SIG-M5 (cell line): ENCODE measurements at places on chromosomes 5 and 9.

DNA sequence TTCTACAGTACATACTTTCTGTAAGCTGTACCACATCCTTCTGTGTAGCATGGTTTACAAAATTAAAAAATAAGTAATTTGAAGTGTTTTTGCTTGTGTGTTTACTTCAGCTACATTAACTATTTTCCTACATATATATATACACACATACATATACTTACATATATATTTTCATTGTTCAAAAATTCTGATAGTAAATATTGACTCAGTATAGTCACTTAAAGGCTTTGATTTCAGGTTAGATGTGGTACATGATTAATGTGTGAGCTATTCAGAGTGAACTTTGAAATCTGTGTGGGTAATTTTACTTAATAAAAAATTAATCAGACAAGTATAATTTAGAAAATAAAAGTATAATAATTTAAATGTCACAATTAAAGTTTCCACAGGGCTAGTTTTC is 306.7 kb upstream of the CDH18 start:
- DNase-seq = no peak

DNA sequence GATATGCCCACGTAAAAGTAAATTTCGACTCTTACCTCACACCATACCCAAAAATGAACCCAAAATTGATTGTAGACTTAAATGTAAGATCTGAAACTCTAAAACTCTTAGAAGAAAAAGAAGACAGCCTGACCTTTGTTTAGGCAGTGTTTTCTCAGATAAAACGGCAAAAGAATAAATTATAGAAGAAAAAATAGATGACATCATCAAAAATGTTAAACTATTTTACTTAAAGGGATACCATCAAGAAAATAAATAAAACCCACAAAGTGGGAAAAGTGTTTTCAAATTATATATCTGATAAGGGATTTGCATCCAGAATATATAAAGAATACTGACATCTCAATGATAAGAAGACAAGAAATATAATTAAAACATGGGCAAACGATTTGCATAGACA is 862.7 kb downstream of the DTWD2 start:
- DNase-seq = no peak

DNA sequence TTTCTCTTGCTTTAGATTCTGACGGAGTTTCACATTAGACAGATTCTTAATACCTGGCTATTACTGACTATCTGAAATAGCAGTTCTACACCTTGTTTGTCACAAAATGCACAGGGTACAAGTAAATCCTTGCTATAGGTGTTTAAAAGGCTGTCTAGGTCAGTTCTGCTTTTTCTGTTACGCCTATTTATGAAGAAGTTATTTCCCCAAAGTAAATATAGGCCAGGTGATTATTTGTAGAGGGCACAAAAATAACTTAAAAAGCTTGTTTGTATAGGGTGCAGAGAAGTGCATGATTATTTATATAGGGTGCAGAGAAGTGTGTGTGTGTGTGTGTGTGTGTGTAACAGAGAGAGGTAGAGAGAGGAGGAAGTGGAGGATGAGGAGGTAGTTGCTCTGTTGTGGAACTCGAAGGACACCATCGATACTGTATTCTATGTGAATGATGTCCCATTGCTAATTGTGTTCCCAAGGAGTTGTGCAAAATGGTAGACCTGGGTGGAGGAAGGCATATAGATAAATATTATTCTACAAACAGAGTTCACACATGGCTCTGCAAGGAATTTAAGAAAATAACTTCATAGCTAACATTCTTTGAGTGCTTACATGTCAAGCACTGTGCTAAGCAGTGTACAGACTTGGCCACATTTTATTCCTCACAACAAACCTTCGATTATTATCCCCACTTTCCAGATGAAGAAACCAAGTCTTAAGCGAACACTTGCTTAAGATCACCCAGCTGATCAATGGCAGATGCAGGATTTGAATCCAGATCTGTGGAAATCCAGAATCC is 96.3 kb upstream of the EQTN start:
- no peak for DNase-seq

GRCh38 chr9:109161471-109161870 is 5.6 kb downstream of the FRRS1L start:
- DNase-seq = no peak

- DNase-seq = no peak
These were observed 80.8 kb upstream of the ICE1 start for GRCh38 chr5:5341531-5342292.

DNA sequence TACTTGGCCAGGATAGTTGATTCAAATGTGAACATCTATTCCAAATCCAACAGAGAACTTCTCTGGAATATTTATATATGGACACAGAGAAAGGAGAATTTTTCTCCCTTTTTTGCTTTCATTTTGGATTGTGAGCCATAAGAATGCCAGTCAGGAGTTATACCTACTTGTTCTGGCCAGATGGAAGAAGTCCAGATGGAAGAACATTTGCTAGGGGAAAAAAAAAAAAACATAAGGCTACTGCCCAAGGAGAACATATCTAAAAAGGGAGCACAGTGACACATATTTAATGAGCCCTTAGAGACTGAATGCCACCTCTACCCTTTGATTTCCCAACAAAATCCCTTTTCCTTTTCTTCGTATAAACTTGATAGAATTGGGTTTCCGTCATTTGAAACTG is 61.7 kb upstream of the PPP2R2B start:
- no peak for DNase-seq

DNA sequence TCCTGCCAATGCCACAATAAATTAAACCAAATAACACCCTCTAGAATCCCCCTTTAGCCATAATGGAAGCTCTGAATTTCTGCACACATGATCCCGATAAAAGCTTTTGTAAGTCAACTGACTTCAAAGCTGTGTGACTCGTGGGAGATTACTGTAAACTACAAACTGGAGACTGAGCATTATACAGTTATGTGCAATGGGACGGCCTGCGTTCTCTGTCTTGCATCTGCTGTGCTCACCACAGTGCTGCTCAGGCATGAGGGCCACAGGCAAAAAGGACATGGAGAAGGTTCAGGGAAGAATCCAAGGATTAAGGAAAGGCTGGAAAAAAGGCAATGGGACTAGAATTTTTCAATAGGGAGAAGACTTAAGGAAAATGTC is 184.2 kb downstream of the FANCC start:
- DNase-seq = no peak

DNA sequence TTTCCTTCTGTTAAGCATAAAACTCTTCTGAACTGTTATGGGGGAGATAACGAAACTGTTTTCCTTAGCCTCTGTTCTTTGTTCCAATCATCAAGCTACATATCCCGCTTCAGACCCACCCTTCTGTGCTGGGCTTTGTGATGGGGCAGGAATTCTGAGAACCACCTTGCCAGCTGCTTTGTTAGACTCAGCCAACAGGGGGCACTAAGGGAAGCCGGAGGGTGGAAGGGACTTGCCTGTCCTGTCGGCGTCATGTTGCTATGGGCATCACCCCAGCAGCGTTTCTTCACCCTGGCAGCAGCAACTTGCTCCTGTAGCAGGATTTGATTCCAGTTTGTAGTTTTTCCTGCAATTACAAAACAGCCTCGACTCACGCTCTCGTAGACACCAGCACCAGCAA is 169.1 kb downstream of the CAAP1 start:
- no peak for DNase-seq

- no peak for DNase-seq
These were observed 4.1 kb upstream of the CAVIN4 start for GRCh38 chr9:100573655-100574260.

GRCh38 chr9:121607434-121608167 is 43.8 kb upstream of the DAB2IP start:
- no peak for DNase-seq

DNA sequence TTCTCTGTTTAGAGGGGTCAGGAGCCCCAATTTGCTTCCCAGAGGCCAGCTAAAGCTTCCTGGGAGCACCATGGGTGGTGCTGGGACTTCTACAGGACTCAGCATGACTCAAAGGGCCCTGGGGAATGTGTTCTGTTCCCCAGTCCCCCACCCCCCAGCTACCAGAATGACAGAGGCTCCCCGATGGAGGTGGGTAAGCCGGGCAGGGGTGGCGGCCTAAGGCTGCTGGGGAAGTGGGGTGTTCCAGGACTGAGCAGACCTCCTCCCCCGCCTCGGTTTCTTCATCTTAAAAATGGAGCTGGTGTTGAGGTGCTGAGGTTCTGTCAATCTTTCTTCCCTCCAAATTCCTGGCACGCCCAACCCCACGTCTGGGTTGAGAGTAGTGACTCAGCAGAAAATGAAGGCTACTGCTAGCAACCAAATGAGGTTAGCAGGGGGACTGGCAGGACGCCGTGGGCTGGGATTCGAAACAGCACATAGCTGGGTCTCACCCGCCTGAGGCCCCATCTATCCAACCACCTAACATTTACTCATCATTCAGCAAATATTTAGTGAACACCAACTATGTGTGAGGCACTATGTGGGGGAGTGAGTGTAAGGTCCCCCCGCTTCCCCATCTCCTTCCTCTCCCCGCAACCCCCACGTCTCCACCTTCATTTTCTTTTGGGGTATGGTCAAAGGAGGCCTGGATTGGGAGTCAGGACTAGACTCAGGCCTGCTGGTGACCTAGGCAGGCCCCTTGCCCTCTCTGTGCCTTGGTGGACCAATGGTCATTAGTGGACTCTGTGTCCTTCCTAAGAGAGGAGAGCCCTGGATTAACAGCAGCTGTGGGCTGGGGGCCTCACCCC is 50.2 kb downstream of the C9orf50 start:
- DNase-seq = no peak
